ENCODE measurements at places on chromosomes 2 and 18.

DNA sequence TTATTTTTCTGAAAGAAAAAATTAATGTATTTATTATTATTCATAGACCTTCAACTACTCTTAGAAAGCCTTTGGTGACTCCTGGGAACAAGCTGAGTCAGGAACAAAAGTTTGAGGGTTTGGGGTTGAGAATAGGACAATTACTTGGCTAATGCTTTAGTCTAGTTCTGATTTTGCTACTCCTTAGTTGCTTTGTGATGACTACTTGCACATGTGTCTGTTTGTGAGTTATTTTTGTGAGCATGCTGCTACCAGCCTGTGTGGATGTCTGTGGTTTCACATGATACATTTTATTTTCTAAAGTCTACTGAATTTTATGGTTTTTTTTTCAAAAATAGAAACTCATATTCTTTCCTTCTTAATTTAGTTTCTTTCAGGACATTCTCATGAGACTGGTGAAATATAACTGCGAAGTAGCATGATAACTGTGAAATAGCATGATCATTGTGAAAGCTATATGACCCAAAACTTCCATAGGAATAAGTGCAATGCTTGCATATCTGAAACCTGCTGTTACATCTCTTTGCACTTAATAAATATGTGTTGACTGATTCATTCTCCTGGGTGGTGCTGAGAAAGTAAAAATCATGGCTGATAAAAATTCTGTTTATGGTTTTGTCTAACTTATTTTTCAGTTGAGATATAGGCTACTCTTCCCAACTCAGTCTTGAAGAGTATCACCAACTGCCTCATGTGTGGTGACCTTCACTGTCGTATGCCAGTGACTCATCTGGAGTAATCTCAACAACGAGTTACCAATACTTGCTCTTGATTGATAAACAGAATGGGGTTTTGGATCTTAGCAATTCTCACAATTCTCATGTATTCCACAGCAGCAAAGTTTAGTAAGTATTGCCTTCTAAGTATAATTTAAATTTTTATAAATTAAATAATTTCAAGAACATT lies 17.9 kb upstream of the IL18R1 start:
- peaks cover 27% of the 10 kb centered on the region for H3K4me1 ChIP-seq
- peaks cover 2% of the 10 kb centered on the region for H3K27me3 ChIP-seq
- no peak for DNase-seq
- H3K4me3 ChIP-seq: peak overlapping the region; percentile 3

DNA sequence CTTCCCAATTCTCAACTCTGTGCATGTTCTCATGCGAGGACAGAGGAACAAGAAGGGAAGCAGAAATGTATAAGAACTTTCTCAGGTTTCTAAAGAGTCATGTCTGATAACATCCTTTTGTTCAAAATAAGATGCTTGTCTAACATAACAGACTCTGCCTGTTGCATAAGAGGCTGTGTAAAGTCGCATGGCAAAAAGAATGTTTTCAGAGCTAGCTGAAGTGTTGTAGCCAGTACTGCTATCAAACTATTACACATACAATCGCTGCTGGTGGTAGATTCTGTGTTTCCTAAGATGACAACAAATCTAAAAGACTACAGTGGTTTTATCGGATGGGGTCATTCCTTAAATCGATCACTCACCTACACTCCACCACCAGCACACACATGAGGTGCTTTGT lies 487.5 kb downstream of the IRS1 start:
- H3K27me3 ChIP-seq: peaks cover 2% of the 10 kb centered on the region
- no peaks in the 10 kb centered on the region for H3K4me1 ChIP-seq
- H3K27ac ChIP-seq: no peak overlapping the region

DNA sequence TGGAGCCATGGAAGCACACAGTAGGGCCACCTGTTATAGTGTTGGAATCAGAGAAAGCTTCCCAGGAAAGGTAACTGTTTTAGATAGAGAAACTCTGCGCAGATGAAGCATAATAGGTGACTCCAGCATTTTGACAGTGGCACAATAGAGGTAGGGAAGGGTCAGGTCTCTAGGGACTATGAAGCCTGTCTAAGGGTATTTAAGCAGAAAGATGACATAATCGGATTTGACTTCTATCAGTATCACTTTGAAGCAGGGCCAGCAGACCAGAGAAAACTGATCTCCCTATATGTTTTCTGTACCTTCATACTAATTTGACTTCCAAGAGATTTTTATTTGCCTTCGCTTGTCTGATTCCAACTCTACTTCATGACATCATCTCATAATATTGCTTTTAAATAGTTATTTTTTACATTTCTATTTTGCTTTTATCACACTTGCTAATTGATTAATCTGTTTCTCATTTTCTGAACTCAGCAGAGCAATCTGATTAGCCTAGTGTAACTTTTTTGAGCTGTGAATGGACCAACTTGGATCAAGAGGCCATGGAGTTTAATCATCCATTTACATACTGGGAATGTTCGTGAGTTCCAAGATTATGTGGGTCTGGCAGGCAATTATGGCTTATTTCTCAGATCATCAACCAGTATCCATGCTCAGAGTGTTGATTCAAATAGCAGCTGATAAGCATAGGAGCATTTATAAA lies 8.4 kb upstream of the HIBCH start:
- no peaks in the 10 kb centered on the region for H3K4me1 ChIP-seq
- DNase-seq: no peak
- H3K27me3 ChIP-seq: peaks cover 8% of the 10 kb centered on the region
- H3K36me3 ChIP-seq: no peaks in the 10 kb centered on the region
- H3K27ac ChIP-seq: no peak overlapping the region

GRCh38 chr2:36849265-36849664 lies 117.1 kb downstream of the STRN start:
- H3K4me1 ChIP-seq: no peaks in the 10 kb centered on the region
- peaks cover 24% of the 10 kb centered on the region for H3K36me3 ChIP-seq
- DNase-seq: no peak
- no peak overlapping the region for H3K27ac ChIP-seq
- no peak overlapping the region for H3K4me3 ChIP-seq

GRCh38 chr2:72920318-72921087 lies 3.2 kb downstream of the EMX1 start:
- H3K27ac ChIP-seq: no peak overlapping the region
- H3K4me1 ChIP-seq: peaks cover 28% of the 10 kb centered on the region
- no peak for DNase-seq
- H3K36me3 ChIP-seq: no peaks in the 10 kb centered on the region
- peaks cover 72% of the 10 kb centered on the region for H3K27me3 ChIP-seq

GRCh38 chr2:72883356-72883962 lies 3.7 kb upstream of the SPR start:
- H3K27ac ChIP-seq: no peak overlapping the region
- peaks cover 57% of the 10 kb centered on the region for H3K27me3 ChIP-seq
- DNase-seq: peak; percentile 44

DNA sequence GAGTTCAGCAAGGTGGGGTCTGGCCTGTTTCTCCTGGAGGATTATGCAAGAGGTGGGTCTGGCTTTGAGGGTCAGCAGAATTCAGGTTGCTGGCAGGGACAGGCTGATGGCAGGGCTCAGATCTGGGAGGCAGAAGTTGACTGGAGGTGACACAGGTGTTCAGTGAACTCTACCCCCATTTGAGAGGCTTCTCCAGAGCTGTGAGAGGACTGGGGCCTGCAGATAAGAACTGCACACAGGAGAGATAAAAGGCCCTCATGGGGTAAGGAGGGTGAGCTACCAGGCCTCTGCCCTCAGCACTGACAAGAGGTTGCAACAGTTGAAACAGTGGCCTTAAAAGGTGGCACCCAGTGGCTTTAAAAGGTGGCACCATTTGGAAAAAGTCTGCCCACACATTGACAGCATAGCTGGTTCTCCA lies 13.1 kb downstream of the MOCOS start:
- no peak for DNase-seq
- H3K4me3 ChIP-seq: no peak overlapping the region
- no peaks in the 10 kb centered on the region for H3K4me1 ChIP-seq

DNA sequence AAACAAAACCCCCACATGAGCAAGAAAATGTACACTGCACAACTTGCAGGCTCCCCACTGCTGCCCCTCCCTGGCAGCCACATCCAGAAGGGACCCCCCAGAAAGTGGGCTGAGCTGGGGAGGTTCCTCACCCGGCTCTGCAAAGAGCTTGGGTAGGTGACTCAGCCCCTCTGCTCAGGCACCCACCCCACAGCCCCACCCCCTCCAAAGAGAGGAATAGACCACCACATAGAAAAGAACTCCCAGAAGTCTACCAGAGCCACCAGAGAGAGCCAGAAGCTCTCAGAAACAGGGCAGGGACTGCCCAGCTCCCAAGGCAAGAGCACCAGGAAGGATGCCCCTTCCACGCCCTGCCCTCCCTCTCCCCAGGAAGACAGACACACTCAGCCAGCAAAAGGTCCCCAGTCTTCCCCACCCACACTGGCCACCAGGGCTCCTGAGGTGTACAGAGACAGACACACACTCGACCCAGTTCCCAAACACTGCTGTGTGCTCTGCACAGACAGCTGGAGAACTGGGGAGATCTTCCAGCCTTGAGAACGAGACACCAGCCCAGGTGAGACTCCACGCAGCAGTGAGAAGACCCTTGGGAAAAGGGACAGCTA lies 28.2 kb downstream of the BIN1 start:
- no peaks in the 10 kb centered on the region for H3K36me3 ChIP-seq
- DNase-seq: peak; percentile 39
- H3K4me3 ChIP-seq: peak overlapping the region; percentile 86
- peak overlapping the region; percentile 96 for H3K27ac ChIP-seq
- peaks cover 75% of the 10 kb centered on the region for H3K4me1 ChIP-seq
- H3K27me3 ChIP-seq: no peaks in the 10 kb centered on the region
